T-cell (primary cell): ENCODE measurements at places on chromosomes 3 and 15.

GRCh38 chr3:154864947-154865346 lies 215.2 kb upstream of the MME start:
- DNase-seq = no peak

DNA sequence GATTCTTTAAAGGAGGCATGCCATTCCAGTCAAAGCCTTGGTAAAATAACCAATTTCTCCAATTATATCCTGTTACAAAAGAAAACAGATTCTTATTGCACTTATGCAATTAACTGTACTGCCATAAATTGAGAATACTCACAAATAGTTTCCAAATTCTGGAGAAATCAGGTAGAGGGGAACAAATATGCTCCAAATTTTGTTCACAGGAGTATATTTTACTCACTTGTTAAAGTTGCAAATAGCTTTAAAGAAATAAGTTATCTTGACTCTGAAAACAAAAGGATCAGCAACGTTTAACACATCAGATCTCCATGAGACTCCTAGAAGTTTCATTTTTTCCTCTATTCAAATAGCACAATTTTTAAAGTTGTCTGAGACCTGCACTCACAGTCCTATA lies 712.1 kb upstream of the ARRDC4 start:
- DNase-seq = no peak

- no peak for DNase-seq
Observed at GRCh38 chr3:50671331-50671730, 3.4 kb upstream of the DOCK3 start.

DNA sequence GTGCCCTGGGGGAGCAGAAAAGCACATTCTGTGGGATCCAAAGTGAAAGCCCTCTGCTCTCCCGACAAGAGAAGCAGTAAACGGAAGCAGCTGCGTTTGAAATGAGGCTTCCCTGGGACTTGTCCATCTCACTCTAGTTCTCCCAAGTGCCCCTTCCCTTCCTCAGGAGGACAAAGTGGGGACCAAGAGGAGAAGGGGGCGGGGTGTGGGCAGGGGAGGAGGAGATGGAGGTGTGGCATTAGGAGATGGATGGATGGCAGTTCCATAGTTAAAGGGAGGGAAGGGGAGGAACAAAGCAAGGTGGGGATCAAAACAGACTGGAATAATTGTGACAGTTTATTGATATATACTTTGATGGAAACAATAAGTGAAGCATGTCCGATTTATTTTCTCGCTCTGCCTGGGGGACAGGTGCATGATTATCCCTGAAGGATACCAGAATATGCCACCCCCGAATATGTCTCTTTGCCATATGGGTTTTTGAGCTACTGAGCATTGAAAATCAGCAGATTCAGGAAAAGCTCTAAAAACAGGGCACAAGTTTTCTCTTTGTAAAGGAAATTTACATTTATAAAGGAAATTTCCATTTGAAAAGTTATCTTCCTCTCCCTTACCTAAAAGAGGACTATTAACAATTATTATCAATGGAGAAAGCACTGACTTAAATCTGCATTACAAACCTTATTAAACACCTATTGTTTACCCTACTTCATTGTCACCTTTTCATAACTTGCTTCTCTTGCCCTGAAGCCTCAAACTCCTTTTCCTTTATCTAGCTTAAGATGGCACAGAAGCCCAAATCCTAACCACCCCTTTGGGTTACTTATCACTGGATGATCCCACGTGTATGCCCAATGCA lies 58.9 kb upstream of the DAZL start:
- DNase-seq = no peak

- DNase-seq = no peak
Observed at GRCh38 chr3:159082519-159082918, 280.7 kb downstream of the MFSD1 start.

GRCh38 chr15:33526532-33526931 lies 215.8 kb downstream of the RYR3 start:
- DNase-seq = no peak

DNA sequence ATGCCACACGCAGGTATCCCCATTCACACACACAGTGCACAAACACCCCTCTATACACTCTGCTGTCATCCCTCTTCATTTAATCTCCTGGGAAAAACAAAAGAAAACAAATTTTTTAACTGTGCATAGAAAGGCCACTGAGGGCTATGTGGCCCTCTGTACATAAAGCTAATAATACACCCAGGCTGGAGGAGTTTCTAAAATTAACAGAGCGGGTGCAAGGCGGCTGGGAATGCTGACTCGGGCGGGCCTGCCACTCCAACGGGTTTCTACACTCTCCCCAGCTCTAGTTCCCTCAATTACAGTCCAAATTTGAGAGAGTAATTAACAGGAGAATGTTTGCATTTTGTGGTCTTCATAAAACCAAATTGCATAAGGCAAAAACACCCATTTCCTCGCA lies 23.1 kb downstream of the HCN4 start:
- no peak for DNase-seq
